ENCODE measurements at places on chromosomes 12 and 14.

DNA sequence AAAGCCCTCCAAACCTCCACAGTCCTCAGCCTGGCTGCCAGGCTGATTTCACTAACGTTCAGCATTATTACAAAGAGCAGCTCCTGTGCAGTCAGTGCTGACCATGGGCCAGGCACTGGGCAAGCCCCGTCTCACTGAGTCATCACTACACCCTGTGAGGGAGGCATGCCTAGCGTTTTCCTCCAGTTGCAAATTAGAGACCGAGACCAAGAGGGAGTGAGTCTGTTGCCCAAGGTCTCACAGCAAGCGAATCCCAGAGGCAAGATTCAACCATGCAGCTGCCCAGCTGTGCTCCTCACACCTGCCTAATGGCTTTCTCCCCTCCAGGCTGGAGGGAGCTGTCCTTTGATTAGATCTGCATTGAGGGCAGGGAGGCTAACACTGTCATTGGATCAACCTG is 229.3 kb upstream of the LHX5 start:
- DNase-seq: peak; percentile 73

DNA sequence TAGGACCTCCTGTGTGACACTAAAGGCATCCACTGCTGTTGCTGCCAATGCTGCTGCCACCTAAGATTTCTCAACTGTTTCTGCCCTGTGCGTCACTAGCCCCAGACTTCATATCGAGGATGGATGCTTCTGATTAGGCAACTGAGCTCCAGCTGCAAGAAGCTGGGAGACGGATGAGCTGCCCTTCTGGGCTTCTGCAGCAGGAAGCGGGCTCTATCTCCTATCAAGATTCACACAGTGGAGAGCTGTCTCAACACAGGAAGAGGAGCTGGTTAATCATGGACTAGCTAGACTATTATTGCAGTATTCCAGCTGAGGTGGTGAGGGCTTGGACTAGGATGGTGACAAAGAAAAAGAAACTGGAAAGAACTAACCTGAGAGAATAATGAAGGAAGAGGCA is 59.2 kb upstream of the PELI2 start:
- DNase-seq: no peak

DNA sequence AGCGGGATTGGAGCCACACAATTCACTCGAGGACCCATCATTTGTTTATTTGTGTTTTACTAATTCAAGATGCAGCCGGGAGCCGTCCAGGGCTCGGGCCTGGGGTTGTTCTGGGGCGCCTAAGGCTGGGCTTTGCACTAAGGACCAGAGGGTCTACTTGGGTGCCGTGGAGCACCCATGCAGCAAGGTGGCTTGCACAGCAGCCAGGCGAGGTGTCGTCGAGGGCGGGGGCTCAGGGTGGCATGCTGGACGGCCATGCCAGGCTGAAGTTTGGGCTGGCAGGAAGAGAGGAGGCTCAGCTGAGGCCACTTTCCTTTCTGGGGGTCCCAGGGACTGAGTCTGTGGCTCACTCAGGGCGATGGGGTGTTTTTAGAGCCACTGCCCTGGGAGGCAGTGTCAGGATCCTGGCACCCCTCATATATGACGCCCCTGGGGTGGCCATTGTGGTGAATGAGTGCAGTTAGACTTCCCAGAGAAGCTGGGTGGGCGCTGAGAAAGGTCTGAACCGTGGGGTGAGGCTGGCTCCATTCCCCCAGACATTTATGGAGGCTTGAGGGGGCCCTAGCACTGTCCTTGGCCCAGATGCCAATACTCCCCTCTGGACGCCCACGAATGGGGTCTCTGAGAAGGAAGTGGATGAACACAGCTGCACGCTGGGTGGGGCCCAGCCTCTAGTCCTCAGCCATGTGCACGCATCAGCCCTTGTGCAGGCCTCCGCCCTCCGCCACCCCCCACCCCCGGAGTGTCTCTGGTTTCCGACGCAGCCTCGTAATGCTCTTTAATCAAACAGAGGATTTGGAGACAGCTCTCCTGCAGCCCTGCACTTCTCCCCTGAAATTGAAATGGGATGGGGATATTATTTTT is 11.3 kb downstream of the MEG3 start:
- DNase-seq: no peak

GRCh38 chr14:60102389-60102788 is 10.7 kb downstream of the PCNX4 start:
- DNase-seq: no peak

DNA sequence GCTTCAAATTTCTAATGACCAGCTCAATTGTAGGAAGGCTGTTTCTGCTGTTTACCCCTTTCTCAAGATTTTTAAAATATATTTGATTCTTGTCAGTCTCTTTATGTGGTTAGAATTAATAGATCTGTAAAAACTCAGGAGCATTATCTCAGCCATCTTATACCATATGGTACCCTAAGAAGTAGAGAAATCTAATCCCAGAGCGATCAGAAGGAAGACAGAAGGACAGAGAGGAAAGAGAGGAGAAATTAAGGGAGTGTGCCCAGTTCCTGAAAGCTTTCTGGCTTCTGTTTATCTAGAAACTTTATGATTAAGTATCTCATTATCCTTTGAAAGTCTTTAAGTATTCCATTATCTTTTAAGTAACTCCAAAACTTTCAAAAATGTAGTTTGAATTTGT is 152.1 kb upstream of the NAV3 start:
- DNase-seq: no peak

DNA sequence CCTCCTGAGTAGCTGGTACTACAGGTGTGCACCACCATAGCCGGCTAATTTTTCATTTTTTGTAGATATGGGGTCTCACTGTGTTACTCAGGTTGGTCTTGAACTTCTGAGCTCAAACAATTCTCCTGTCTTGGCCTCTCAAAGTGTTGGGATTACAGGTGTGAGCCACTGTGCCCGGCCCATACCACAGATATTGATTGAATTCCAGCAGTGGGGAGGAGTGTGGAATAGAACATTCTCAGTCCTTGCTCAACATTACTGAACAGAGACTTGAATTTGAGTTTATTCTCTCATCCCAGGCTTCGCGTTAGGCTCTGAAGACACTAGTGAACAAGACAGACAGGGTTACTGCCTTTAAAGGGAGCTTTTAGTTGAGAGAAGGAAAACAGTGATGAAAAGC is 39.6 kb downstream of the PTPN11 start:
- DNase-seq: no peak

DNA sequence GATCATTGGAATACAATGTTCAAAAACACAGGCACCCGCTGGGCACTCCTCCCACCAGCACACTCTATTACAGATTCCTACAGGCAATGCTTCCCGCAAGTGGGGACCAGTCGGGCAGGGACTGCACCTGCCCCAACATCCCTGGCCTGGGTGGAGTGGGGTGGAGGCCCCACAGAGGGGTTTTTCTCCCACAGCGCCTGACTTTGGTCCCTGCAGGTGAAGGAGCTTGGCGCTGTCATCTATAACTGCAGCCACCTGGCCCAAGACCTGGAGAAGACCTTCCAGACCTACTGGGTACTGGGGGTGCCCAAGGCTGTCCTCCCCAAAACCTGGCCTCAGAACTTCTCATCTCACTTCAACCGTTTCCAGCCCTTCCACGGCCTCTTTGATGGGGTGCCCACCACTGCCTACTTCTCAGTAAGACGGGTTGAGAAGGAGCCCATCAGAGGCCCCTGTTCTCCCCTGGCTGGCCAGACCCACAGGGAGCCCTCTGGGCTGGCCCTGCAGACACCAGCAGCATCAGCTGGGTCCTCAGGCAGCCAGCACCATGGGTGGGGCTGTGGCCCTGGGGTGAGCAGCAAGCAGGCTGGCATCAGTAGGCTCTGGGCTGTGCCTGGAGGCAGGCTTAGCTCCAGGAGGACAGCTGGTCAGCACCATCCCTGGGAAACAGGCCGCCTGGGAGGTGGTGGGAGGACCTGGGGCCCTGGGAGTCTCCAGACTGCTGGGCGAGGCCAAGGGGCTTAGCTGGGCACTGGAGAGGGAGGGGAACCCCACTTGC is 6.0 kb downstream of the PLD4 start:
- DNase-seq: peak; percentile 65

GRCh38 chr12:120711411-120711810 is 1.2 kb downstream of the UNC119B start:
- no peak for DNase-seq

DNA sequence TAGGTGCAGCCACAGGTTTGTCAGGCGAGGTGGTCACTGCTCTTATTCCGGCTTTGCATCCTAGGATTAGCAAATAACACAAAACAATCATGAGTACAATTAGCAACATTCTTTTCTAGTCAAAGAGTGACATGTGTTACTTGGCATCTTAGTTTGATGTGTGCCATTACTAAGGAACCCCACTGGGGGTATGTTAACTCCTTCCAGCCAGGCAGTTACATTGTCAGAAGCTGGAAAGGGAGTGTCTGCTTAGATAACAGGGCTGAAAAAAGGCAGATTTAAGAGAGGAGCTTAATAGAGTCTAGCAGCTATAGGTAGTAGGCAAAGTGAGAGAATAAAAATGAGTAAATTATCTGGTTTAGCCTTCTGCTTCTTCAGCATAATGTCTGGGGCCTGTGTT is 30.5 kb upstream of the METAP2 start:
- no peak for DNase-seq

DNA sequence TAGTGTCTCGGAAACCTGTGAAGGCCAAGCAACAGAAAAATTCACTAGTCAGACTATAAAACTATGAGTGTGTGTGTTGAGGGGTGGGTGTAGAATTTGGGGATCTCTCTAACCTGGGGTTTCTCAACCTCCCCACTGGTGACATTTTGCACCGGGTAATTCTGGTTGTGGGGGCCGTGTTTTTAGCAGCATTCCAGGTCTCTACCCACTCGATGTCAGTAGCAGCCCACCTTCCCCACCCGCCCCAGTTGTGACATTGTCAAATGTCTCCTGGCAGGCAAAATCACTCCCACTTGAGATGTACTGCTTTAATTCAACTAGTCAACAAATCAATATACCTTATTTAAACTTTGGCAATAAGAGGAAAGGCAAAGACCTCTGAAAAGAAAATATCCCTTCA is 4.1 kb downstream of the GCN1 start:
- DNase-seq: no peak

DNA sequence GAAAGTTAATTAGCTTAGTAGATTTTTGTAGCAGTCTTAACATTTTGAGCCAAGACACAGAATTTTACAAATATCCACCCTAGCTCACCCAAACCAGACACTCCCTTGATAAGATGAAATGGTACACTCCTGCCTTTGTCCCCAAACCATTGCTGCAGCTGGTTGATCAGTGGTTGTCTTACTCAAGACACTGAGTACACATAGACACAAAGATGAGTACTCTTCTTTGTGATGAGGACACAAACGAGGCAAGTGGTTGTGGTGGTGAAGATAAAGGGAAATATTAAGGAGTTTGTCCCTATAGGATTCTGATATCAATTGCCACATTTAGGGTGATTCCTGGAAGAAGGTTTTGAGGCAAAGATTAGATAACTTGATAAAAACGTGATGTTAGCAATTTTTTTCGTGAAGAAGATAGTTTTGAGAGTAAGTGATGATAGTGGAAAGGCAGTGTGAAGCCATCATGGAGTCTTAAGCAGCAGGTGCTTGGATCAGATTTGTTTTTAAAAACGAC is 21.4 kb upstream of the ATP2B1 start:
- DNase-seq: no peak

GRCh38 chr12:484096-484495 is 24.4 kb downstream of the B4GALNT3 start:
- DNase-seq: no peak

DNA sequence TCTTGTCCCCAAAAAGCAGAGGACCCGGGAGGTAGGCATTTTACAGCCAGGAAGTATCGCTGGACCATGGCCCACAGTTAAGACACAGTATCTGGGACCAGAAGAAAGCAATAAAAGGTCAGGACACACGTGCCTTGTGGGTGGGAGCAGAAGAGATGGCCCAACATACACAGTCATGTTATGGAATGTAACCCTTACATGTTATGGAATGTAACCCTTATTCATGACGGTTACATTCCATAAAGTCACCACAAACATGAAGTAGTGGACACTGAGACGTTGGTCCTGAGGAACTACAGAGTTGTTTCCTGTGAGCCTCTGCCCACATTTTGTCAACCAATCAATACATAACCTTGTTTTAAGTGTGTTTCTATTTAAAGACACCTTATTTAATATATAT is 285.6 kb upstream of the FKBP4 start:
- DNase-seq: no peak

- DNase-seq: no peak
Observed at GRCh38 chr14:22226381-22226780, 362.6 kb downstream of the DAD1 start.

GRCh38 chr12:57180321-57180989 is 33.0 kb upstream of the LRP1-AS start:
- no peak for DNase-seq

GRCh38 chr14:50343434-50343833 is 31.3 kb downstream of the DMAC2L start:
- no peak for DNase-seq

DNA sequence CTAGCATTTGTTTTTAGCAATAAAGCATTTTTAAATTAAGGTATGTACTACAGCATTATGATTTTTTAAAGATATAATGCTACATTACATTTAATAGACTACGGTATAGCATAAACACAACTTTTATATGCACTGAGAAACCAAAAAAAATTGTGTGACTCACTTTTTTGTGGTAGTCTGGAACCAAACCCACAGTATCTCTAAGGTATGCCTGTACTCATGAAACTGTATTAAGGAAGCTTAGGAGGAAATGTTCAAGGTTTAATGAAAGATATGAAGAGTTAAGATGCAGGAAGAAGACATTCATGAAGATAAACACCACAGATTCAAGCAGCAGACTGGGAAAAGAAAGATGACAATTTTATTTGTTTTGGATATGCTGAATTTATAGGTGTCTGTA is 51.7 kb downstream of the PPP1R12A start:
- DNase-seq: no peak

DNA sequence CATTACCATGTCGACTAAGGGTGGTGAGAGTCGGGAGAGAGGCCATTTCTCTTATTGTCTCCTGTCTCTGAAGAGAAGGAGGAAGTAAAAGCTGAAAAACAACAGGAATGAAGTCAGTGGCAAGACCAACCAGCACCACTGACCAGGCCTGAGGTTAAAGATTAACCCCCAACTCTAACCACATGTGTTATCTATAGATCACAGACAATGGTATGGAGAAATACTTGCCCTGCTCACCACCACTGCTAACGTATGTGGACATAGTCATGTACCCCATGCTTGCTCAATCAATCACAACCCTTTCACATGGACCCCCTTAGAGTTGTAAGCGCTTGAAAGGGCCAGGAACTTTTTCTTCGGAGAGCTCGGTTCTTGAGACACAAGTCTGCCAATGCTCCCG is 690.9 kb upstream of the LMO3 start:
- no peak for DNase-seq

GRCh38 chr12:66775871-66776270 is 97.0 kb upstream of the GRIP1 start:
- no peak for DNase-seq

DNA sequence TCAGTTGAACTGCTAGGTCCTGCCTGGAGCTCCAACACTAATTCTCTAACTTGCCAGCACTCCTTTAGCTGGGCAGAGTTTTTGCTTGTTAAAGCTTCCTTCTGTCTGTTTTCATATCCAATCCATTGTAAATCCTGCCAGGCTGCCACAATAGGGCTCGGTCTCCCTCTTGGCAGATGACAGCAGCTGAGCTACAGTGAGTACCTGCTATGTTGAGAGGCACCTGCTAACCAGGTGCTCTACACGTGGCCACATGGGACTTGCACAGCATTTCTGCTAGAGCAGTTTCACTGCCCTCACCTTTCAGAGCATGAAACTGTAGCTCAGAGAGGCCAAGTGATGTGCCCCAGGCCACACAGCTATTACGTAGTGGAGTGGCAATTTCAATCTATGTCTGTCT is 106.6 kb upstream of the NOS1 start:
- DNase-seq: no peak
